HT-29 (cell line): ENCODE measurements at places on chromosomes 16 and 17.
A peak's percentile ranks its signal among the peaks of the same experiment; 100 is the strongest.

GRCh38 chr17:73770115-73770848 lies 126.0 kb upstream of the SDK2 start:
- no peak for DNase-seq

- DNase-seq: peak; percentile 51
Observed at GRCh38 chr16:84117494-84117843, 727 bp upstream of the MBTPS1 start.

- no peak for DNase-seq
Observed at GRCh38 chr16:8005096-8005860, 585.0 kb downstream of the TMEM114 start.

- DNase-seq: no peak
Observed at GRCh38 chr16:26727848-26728247, 338.9 kb upstream of the C16orf82 start.

GRCh38 chr17:42817866-42818265 lies 6.2 kb downstream of the BECN1 start:
- no peak for DNase-seq
